ENCODE measurements at places on chromosomes 7 and 10.

DNA sequence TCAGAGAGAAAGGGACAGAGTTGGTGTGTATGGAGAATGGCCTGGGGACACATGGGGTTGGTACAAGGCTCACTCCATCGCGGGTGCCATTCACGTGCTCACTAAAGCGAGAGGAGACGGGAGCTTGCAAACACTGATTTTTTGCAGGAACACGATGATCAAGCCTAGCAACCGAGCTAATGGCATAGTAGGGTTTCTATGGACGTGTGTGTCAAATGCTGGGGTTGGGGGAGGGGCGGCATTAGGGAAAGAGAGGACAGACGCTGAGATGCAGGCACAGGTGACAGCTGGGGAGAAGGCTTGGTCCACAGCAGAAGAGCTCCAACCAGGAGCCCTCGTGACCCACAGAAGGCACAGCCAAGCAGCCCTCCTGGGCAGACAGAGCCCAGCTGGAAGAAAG lies 33.9 kb downstream of the RCC1L start:
- no peak for DNase-seq

GRCh38 chr7:79282070-79282694 lies 171.3 kb downstream of the MAGI2 start:
- no peak for DNase-seq

- no peak for DNase-seq
Measured at GRCh38 chr7:48067475-48067874, 21.6 kb upstream of the UPP1 start.

DNA sequence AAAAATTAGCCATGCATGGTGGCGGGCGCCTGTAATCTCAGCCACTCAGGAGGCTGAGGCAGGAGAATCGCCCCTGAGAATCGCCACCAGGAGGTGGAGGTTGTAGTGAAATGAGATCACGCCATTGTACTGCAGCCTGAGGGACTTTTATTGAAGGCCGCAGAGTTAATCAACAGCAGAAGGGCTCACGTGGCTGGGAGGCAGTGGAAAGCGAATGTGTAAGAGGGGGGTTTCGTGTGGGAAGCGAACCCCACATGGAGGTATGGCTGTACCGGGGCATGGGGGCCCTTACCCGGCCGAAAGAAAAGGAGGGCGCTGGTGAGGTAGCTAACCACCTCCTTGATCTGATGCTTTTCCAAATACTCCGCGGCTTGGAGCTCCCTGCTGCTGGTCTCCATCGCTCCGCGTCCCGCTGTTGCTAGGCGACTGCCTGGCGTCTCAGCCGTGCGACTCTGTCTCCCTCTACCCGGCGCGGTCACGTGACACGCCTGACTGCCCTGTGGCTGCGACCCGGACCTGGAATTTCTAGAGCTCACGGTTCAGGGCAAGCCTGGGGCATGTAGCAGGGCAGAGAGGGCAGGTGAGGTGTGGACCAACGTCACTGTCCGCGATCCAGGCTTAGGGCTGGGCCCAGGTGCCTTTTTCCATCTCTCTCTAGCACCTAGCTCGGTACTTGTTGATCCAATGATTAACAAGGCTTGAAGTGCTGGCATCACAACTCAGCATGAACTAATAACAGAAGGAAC lies at the start of gene EFCAB10:
TSS of gene EFCAB10 (minus strand) at position 428 of the 746 bp plus-strand sequence. CDS start at position 398, 30 bp downstream.
- DNase-seq: peak; percentile 16

DNA sequence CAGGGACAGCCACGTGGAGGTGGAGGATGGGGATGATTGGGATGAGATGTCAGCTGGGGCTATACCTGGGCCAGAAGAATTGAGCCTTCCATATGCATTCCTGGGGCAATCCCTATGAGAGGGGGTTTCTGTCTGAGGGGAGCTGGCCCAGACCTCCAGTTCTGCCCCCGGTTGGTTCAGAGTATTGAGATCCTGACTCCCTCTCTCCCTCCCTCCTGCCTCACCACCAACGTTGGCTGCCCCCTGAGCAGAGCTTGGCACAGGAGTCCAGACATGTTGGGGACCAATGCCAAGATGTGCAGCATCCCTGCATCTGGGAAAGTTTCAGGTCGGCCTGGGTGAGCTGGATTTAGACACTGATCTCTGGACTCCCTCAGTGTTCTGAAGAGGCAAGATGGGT lies 575.2 kb upstream of the MKI67 start:
- no peak for DNase-seq

DNA sequence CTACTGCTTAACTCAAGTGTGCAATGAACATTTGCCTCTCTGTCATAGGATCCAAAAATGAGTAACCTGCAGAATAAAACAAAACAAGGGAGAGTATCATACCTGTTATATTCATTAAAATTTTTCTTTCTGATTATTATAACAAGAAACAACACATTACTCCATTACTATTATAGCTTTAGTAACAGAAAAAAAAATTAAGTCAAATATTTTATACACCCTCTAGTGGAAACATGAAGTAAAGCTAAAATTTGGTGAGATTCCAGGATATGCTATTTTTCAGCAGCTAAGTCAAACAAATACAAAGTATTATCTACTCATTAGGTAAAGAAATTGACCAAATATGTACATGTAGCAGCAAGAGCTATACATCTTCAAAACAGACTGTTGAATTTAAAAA lies 56.3 kb downstream of the PDZD8 start:
- DNase-seq: no peak

- no peak for DNase-seq
Measured at GRCh38 chr10:133357285-133358161, at the start of gene FUOM. TSS of gene FUOM (minus strand) at chr10:133358019. CDS start at chr10:133358007, 12 bp downstream.

GRCh38 chr7:75906991-75907667 lies 7.8 kb upstream of the POR start:
- no peak for DNase-seq

DNA sequence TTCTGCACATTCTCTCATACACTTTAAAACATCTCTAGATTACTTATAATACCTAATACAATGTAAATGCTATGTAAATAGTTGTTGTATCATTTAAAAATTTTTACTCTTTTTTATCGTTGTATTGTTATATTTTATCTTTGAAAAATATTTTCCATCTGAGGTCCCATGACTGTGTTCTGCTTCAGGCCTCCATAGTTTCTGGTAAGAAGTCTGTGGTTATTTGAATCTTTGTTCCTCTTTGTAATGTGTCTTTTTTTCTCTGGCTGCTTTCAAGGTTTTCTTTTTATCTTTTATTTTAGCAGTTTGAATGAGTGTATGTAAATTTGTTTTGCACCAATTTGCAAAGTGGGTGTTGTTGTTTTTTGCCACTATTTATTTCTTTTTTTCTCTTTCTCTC lies 263.1 kb downstream of the RPS24 start:
- no peak for DNase-seq

DNA sequence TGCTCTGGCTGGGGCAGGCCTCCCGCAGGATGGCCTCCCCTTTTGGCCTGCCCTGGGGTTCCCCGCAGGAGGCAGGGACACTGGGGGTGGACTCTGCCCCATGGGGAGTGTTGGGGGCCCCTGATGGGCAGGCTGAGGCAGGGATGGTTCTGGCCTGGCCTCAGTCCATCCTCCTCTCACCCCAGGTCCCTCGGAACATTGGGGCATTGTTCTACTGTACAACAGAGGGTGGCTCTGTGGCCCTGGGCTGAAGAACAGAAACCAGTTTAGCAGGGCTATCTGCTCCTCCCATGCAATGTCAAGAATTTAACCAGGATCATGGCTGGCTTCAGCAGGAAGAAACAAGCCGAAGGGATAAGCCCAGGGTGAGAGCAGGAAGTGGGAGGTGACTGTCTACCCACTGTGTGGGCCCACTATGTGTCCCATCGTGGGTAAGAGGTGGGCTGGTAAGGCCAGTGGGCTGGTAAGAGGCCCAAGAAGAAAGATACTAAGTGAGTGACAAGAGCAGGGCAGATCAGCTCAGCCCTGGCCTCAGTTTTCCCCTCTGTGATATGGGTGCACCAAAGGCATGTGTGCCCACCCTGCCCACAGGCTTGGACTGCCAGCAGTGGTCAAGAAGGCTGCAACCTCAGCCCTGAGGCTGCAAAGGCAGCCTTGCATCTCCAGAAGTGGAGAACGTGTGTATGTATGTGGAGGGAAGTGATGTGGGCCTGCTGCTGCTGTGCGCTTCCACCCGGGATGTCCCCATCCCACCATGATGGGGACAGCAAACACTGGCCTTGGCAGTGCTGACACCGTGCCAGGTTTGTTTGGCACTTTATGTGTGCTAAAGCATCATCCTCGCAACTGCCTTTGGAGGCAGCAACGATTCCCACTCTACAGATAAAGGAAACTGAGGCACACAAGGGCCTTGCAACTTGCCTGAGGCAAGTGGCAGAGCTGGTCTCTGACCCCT lies 138.9 kb downstream of the SH3PXD2A start:
- DNase-seq: no peak

- DNase-seq: peak; percentile 52
Measured at GRCh38 chr10:8048281-8049008, 6.0 kb upstream of the GATA3 start.

- DNase-seq: no peak
Measured at GRCh38 chr7:151808400-151809145, 68.3 kb downstream of the PRKAG2 start.

GRCh38 chr10:101779544-101780186 lies 3.6 kb downstream of the NPM3 start:
- DNase-seq: peak; percentile 80

DNA sequence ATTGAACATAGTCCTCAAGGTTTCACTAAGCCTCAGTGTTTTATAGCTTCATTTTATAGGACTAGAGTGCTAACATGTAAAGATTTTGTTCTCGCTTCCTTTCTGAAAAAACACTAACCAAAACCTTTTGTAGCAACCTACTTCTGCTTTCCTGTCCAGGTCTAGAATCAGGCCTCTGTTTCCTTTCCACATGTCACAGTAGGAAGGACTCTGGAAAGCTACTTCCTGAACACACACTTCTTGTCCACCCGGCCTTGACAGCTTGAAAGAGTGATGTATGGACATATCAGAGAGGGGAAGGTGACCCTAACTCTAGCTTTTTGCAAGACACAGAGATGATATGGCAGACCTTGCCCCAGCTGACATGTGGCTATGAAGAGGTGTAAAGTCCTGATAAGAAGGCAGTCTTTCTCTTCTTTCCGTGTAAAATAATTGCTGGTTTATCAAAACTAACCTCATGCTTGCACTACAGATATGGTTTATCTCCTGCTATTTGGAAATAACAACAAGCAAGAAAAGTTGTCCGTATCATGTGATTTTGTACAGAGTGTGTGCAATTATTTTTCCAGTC lies 175.4 kb downstream of the SKAP2 start:
- DNase-seq: no peak

DNA sequence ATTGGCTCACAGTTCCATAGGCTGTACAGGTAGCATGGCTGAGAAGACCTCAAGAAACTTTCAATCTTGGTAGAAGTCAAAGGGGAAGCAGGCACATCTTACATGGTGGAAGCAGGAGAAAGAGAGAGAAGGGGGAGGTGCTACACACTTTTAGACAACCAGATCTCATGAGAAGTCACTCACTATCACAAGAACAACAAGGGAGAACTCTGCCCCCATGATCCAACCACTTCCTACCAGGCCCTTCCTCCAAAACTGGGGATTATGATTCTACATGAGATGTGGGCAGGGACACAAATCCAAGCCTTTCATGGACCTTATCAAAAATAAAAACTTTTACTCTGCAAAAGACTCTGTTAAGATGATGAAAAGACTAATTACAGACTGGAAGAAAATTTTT lies 183.2 kb upstream of the TRIM24 start:
- no peak for DNase-seq

DNA sequence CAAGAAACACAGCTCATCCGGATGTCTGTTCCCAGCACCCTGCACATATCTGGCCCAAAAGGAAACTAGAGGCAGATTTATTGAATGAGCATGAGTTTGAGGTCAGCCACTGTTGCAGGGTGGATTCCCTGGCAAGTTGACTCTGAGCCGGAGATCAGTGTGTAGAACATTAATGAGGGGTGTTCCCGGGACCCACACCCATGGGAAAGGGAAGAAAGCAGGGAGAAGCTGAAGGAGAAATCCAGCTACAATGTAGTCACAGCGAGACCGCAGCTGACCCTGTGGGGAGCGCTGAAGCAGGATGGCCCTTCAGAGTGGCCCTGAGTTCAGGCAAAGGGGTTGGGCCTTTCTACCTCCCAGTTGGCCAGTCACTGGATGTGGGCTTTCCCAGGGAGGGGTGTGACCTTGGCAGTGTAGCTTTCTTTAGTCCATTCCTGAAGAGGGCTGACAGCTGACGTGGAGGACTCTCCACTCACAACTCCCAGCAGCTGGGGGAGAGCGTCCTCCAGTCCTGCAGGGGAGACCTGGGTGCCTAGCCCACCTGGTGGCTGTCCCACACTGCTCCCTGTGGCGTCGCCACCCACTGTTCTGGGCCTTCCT lies 324.2 kb upstream of the ZMIZ1 start:
- DNase-seq: no peak

- no peak for DNase-seq
Measured at GRCh38 chr7:45119550-45119949, 8.1 kb upstream of the TBRG4 start.

DNA sequence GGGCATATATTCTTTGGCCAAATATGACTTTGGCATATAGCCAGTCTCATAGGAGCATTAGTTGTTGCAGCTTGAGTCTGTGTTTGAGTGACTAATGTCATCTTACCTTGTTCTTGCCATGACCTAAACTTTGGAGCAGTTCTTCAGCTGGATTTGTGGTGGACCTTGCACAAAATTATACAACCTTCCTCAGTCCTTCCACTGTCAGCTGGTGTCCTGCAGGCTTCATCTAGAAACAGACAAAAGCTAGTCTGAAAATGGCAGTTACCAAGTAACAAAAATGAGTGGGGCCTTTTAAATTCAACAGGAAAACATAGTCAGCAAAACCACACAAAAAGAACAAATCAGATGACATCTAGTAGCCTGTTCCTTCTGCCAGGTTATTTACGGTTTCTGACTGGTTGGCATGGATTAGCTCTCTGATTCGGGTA lies 59.5 kb upstream of the HECTD2 start:
- no peak for DNase-seq

GRCh38 chr7:2522780-2523433 lies 3.3 kb downstream of the LFNG start:
- no peak for DNase-seq

DNA sequence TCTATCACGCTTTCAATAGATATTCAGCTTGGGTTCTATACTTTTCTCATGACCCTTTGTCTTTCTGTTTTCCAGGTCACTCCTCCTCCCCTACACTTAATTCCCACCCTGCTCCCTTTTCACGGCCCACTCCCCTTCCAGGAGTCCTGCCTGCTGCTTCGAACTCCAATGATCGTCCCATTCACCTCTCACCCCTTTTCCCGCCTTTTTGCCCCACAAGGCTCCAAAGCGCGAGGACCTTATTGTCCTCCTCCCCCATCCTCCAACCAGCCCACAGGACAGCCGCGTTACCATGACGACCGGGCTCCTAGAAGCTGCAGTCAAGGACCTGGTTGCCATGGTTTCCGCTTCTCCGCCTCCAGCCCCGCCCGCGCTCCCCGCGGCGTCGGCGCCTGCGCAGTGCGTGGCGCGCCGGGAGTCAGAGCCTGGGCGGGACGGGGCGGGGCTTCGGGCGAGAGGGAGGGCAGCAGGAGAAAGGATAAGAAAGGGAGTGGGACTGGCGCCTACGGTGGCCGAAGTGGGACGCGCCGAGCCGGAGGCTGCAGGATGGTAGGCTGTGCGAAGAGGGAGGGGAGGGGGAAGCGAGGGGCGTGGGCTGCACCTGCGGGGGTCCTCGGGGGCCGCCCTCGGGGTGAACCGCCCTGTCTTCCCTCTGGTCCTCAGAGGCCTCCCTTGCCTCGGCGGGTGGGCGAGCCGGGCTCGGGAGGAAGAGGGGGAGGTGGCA lies at the start of gene AP1S1:
TSS of gene AP1S1 (plus strand) at position 508 of the 724 bp plus-strand sequence. CDS start at position 547, 39 bp downstream.
- DNase-seq: peak; percentile 80

All from activated CD8-positive, alpha-beta memory T cell treated with anti-CD3 and anti-CD28 coated beads for 1 hour (primary cell).